Stimulated activated CD4-positive, alpha-beta T cell treated with anti-CD3 and anti-CD28 coated beads, Interleukin-1b, Interleukin-23, amount 100 ng/mL, for 1 hour (primary cell): ENCODE measurements at places on chromosomes 3 and 15.

DNA sequence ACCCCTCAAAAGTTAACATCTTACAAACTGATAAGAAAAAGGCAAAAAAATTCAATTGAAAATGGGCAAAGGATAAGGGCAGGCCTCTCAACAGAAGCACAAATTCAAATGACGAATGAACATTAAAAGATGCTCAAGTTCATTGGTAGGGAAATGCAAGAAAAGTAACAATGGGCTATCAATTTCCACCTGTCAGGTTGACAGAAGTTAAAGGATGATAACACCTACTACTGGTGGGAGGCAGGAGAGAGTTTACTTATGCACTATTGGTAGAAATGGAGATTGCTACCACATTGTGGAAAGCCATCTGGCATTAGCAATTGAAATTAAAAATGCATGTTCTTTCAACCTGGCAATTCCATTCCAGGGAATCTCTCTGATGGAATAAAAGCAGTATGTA is 35.6 kb upstream of the TNFAIP8L3 start:
- no peak for DNase-seq

- no peak for DNase-seq
These were observed 23.2 kb upstream of the IQCF6 start for GRCh38 chr3:51802106-51802703.

DNA sequence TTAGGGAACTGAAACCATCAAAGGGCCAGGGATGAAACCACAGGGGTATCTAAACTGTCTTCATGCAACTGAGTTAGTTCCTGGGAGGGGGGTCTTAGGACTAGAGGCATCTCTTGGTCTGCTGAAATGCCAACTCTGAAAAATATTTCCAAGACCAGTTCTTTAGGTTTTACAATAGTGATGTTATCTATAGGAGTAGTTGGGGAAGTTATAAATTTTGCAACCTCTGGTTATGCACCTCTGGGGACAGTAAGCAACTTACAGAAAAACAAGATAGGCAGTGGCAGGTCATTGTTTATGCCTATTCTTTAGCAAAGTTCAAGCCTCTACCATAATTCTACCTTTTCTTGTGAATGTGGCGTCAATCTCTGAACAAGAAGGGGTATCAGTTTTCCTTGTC is 60.5 kb upstream of the MINAR1 start:
- DNase-seq: no peak

GRCh38 chr15:98778960-98779359 is 130.6 kb downstream of the IGF1R start:
- no peak for DNase-seq

- no peak for DNase-seq
These were observed 280.3 kb upstream of the PROK2 start for GRCh38 chr3:72065236-72065635.

DNA sequence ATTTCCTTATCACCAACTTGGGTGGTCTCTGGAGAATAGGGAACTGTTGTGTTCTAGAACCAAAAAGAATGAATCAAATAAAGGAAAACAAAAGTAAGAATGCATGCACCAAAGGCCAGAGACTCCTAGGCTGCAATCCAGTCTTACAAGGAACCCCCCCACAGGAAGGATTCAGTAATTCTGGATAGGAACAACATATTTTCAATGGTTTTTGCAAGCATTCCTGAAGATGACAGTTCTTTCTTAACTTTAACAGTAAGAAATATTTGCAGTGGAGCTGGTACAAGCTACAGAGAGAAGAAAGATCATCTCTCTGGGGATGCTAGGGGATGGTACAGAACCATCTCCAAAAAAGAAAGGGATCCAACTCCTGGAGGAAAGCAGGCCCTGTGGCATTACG is 116.2 kb upstream of the CHRM5 start:
- DNase-seq: no peak

- DNase-seq: no peak
These were observed 824.5 kb downstream of the CADM2 start for GRCh38 chr3:85783291-85783690.

DNA sequence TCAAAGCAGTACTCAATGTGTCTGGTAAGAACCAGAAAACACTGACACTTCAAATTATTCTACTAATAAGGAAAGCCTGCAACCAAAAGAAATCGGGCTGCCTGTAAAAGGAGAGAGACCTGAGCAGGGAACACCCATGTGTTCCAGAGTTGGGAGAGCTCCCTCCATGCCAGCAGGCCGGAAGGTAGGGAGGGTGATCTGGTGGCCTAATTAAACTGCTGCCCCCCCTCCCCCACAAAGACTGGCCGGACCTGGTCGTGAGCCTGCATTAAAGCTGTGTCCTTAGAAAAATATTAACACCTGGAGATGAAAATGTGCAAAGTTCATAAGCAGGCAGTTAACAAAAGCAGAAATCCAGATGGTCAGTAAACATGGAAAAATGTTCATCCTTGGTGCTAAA is 170.6 kb upstream of the BHLHE40 start:
- DNase-seq: no peak

- DNase-seq: no peak
These were observed 18.9 kb downstream of the MAP2K1 start for GRCh38 chr15:66405615-66406014.

GRCh38 chr3:9808345-9809037 is 1.6 kb upstream of the TTLL3 start:
- DNase-seq: no peak

DNA sequence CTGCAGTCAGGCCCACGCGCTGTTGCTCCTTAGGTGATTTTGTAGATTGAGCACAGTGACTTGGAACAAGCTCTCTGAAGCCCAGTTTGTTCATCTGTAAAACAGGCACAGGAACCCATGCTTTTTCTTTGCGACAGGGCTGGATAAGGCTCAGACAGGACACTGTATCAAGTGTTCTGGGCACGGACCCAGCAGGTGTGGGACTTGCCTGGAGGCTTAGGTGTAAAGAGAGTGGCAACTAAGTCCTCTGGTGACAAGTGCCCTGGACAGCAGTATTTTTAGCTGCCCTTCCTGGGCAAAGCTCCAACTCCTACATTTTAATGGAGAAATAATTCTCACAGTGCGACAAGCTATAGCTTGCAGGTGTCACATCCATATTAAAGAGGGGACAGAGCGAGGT is 32.2 kb downstream of the CD276 start:
- DNase-seq: no peak

- DNase-seq: no peak
These were observed 170.2 kb upstream of the ICE2 start for GRCh38 chr15:60648928-60649679.

DNA sequence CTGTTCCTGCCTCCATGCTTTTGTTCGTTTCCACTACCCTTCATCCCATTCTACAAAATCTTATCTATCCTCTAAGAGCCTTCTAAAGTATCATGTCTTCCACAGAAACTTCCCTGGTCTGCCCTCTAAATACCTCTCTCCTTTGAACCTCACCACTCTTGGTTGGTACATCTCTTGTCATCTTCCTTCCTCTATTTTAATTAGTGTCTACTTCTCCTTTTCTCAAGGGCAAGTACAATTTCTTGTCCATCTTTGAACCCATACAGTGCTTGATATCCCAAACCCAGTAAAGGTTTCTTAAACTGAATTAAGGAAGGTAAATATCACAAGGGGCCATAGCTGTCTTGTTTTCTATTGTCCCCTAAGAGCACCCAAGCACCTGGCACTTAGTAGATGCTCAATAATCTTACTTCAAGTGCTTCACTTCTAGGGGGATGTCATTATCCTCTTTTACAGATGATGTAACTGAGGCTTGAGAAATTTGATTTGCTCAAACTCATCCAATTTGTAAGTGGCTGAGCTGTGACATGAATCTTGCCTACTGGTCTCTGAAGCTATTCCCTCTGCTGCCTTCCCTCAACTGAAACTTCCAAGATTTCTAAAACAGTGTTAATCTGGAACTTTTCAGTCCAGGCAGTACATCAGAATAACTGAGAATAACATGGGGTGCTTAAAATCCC is 2.6 kb upstream of the DAPK2 start:
- no peak for DNase-seq

- DNase-seq: no peak
These were observed 1.0 kb downstream of the SEMA3B start for GRCh38 chr3:50269977-50270413.
